ENCODE measurements at places on chromosomes 12 and 14.
A peak's percentile ranks its signal among the peaks of the same experiment; 100 is the strongest.

GRCh38 chr12:114757684-114758325 is 73.8 kb upstream of the TBX3 start:
- no peak for DNase-seq

DNA sequence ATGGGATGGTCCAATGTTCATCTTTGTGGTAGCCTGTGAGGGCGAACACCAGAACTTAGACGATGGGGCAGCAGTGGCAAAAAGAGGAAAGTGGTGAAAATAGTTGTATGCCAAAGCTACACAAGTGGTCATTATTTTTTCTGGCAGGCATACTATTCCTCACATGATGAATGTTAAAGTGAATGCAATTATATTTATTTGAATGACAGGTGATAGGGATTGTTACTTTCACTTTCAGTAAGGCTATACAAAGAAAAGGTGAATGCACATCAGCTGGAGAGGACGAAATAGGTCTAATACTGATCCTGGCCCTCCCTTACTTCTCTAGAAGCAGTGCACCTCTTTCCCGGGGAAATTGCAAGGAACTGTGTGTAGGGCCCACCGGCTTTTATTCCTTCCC is 470.1 kb downstream of the TMTC2 start:
- DNase-seq = no peak

DNA sequence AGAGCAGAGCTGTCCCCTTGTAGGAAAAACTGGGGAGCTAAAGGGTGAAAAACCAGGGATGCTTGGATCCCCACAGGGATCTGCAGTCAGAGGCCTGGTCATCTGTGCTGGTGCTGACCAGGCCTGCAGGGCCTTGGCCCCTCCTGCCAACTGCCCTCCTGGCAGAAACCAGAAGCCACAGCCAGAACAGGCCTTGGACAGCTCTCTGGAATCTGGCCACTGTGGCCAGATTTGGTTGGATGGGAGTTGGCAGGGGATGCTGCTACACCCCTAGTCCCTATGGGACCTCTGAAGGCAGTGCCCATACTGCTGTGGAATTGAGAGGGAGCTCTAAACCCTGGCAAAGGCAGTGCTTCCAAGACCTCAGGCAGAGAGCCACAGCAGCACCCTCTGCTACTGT is 9.2 kb upstream of the GPX2 start:
- no peak for DNase-seq

DNA sequence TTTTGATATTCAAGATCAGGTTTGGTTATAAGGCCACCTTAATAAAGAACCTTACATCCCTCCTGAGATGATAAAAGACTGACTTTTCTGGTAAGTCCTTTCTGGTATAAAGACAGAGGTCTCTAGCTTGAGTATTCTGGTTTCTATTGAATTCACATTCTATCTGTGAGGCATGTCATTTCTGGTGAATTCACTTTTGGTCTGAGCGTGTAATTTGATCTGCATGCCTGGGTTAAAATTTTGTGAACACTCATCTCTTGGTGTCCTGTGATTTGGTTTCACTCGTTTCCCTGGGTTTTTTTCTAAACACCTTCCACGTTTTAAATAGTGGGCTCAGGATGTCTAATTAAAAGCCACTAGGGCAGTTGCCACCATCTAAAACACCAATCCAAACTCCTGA is 12.2 kb downstream of the EIF5 start:
- no peak for DNase-seq

DNA sequence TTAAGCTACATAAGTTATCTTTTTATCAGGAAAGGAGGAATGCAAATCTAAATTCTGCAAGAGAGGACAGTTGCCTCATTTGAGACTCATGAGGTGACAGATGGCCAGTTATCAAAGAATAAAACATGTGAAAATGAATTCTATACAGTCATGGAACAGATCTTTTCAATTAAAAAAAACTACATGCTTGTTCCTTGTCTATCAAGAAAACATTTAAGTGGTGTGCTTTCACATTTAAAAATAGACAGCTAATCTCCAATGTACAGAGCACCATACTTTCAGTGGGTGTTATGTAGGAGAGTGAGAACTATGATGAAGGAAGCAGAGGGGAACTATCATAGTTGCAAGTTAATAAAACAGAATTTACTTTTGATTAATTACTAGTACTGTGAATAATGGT is 76.7 kb upstream of the TTC7B start:
- DNase-seq = no peak

DNA sequence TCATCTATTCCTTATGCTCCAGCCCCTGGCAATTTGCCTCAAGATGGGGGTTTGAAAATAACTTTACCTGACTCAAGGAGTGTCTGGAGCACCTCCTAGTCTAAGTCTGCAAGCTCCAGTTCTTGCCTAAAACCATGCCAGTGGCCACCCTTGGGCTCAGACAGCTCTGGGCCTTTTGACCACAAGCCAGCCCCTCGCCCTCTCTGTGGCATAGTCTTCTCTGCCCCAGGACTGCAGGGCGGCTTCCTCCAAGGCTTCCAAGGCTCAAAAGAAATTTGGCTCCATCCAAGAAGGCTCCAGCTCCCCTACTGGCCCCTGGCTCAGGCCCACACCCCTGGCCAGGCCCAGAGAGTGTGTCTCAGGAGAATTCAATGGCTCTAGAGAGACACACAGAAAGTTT is 14.8 kb downstream of the ACVRL1 start:
- DNase-seq = no peak

DNA sequence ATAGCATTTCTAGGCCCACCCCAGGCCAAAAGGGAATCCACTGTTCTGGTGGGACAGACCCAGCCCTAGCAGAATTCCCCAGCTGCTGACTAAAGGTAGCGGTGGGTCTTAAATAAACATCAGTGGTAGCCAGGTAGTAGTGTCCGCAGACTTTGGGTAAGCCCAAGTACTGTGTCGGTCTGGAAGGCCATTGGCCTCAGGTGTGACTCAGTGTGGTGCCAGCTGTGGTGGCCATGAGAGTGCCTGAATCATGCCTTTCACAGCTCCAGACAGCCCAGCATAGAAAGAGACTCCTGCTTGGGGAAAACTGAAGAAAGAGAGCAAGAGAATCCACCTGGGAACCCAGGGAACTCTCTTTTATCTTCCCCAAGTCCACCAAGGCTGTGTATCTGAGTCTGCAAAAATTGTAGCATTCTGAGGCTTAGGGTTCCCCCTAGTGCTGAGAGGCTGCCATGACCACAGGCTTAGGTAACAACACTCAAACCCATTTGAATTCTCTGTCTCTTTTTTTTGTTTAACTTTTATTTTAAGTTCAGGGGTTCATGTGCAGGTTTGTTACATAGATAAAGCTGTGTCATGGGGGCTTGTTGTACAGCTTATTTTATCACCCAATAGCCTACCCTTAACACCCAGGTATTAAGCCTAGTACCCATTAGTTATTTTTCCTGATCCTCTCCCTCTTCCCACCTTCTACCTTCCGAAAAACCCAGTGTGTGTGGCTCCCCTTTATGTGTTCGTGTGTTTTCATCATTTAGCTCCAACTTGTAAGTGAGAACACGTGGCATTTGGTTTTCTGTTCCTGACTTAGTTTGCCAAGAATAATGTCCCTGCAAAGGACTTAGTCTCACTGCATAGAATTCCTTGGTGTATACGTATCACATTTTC is 16.7 kb upstream of the CD163L1 start:
- peak; percentile 38 for DNase-seq

DNA sequence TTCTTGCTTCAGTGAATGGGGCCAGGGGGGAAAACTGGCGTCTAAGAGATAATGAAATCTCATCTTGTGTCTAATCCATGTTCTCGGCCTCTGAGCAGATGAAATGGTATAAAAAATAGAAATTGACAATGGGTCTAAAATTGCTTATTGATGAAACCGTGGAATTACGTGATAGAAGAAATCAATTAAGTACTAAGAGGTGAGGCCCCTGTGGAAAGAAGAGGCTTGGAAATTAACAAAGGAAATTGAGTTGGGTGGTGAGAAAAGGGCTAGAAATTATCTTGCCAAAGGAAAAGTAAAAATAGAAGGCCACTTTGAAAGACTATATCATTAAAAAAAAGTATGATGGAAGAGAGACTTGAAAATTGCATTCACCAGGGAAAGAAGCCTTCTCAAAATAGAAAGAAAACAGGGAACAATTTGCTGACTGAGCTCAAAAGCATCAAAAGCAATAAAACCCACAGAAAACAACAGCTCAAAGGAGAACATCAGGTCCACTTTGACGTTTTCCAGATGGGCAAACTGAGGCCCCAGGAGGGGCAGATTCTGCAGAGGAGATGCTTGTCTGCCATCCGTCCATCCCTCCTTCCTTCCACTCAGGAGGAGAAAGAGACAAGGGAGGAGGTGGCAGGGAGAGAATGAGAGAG is 226.1 kb upstream of the RTL1 start:
- no peak for DNase-seq

DNA sequence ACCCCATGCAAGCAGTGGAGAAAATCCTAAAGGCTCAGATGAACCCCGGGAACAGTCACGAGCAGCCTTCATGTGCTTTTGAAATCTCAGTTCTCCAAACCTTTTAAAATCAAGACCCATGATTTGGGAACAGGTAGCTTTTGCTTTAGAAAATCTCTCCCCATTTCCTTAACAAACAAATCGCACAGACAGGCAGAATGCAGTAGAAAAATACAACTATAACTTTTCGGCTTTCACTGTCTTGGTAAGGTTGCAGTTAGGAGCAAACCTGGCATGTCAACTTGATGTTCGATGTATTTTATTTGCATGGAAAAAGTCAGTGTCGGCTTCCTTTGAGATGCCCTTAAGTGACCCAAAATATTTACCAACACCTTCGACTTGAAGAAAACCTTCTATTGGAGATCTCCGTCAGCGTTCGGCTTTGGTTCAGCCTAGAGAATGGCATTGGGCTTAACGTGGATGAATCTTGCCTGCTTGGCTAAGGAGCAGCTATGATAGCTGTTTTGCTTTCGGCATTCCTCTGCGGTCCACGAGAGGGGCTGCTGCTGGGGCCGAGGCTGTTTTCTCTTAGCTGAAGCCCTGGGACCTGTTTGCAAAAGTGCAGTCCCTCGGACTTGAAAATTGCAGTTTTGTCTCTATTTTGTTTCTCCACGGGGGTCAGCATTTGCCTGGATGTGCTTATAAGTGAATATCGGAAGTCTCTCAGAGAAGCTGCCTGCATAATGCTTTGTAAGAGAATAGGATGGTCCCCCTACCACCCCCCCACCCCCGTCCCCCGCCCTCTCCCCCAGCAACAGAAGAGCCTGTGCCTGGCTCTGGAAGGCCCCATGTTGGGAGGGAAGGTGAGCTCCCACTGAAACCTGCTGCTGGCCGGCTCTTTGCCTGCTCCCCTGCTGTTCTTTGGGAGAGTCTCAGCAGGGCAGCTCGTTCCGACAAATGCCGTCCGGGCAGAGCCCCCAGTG is 122.8 kb downstream of the AACS start:
- DNase-seq = no peak

- DNase-seq = no peak
Observed at GRCh38 chr14:88904864-88905263, 80.4 kb downstream of the TTC8 start.

DNA sequence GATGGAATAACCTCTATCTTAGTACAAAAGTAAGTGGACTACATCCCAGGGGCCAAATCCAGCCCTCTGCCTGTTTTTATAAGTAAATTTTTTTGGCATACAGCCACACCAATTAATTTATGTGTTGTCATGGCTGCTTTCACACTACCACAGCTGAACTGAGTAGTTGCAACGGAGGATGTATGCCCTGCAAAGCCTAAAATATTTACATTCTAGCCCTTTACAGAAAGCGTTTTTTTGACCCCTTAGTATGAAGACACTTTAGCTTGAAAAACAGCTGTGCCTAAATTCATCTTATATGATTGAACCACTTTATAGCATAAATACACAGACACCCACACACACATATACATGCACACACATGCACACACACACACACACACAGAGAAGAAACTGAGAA is 501.6 kb downstream of the EGLN3 start:
- DNase-seq = no peak

- no peak for DNase-seq
Observed at GRCh38 chr14:102588821-102589220, 3.6 kb upstream of the RCOR1 start.

DNA sequence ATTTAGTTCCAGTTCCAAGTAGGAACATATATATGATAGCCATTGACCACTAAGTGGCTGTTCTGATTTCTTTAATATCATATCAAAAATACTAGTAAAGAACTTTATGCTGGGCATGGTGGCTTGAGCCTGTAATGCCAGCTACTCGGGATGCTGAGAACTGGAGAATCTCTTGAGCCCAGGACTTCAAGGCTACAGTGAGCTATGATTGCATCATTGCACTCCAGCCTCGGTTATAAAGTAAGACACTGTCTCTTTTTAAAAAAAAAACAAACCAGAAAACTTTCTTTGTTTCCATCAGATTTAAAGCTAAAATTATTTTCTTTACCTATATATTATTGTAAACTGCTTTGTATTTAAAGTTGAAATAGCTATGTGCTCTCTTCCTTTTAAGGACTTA is 127.0 kb downstream of the SCAF11 start:
- DNase-seq = no peak

- no peak for DNase-seq
Observed at GRCh38 chr12:24012528-24012927, 63.1 kb upstream of the SOX5 start.

- DNase-seq = no peak
Observed at GRCh38 chr12:2535583-2536204, 259.1 kb upstream of the FKBP4 start.

DNA sequence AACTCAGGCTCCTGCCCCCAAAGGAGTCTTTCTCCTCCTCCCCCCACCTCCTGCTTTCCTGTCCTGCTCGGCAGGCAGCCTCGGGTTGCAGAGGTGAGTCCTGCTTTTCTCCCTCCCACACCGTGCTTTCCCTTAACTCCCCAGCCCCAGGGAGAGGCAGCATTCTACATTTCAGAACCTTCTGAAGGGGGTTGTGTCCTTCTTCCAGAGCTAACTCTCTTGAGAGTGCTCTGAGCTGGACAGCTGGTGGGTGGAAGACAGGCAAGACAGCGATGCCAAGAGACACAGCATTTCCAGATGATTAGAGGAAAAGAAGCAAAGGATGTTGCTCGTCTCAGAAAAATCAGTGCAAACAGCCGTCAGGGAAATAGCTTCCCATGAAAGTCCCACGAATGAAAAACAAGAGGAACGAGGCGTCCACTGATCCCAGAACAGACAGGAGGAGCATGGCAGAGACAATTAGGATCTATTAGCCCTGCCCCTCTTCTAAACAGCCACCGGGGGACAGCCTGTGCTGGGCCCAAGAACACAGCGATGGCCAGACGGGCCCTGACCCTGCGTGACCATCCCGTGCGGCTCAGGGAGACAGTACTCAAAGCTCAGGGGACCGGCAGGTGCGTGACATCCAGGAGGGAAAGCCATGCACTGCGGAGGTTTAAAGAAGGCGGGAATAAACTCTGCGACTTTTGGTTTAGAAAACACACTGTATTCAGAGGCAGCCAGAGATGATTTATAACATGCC is 216.5 kb upstream of the RTL1 start:
- no peak for DNase-seq

Data from hippocampal formation (tissue), 2 donors.